ENCODE measurements at places on chromosomes 1 and 21.

DNA sequence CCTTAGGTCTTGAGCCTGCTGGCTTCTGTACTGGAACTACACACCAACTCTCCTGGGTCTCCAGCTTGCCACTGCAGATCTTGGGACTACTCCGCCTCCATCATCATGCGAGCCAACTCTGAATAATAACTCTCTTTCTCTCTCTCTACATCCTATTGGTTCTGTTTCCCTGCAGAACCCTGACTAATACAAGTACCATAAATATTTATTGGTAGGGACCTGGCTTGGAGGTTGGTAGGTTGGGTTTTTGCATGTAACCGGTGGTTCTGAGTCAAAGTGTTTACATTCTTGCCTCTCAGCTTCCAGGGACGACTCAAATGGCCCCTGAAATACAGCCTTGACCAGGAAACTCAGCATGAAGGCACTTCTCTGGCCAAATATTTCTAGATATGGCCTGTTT is 110.4 kb downstream of the KCND3 start:
- no peaks in the 10 kb centered on the region for H3K36me3 ChIP-seq
- H3K27me3 ChIP-seq, result no peaks in the 10 kb centered on the region
- H3K27ac ChIP-seq, result no peak overlapping the region
- H3K4me3 ChIP-seq, result no peak overlapping the region
- H3K4me1 ChIP-seq, result peaks cover 23% of the 10 kb centered on the region

DNA sequence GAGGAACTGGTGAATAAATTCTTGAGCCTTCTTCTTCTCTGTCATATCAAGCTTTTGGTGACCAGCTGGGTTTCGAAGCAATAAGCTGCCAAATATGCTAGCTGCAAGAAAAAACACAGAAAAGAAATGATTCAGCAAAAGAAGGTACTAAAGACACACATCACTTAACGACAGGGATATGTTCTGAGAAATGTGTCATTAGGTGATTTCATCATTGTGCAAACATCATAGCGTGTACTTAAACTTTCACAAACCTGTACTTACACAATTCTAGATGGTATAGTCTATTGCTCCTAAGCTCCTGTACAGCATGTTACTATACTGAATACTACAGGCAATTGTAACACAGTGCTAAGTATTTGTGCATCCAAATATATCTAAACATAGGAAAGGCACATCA is 2.9 kb upstream of the MTF1 start:
- no peak for DNase-seq
- peak overlapping the region; percentile 76 for H3K27ac ChIP-seq
- H3K36me3 ChIP-seq, result peaks cover 65% of the 10 kb centered on the region
- no peak overlapping the region for H3K4me3 ChIP-seq
- H3K4me1 ChIP-seq, result peaks cover 11% of the 10 kb centered on the region

DNA sequence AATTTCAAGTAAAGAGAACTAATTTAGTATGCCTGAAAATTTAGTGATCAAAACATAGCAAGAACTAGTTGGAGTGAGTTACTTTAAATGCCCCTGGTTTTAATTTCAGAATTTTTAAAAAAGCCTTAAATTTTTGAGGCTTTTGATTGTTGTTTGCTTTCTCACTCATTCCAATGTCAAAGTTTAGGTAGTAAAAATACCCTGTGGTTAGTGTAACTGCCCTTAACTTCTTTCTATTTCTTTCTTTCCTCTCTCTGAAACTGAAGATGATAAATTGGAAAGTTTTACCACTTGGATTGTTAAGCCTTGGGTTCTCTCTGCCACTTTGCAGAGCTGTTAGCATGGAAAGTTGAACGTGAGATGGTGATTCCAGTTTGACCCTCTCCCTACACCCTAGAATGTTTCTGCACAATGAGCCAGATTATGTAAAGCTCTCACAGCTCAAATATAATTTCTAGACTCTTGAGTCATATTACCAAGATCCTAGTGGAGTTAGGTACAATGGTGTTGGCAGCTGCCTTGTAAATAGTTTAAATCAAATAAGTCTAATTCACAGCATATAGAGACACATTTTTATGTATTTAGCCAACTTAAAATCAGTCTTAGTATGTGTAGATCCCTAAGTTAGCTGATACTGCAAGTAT is 192.4 kb upstream of the SGIP1 start:
- H3K4me3 ChIP-seq, result no peak overlapping the region
- peaks cover 14% of the 10 kb centered on the region for H3K4me1 ChIP-seq
- H3K27ac ChIP-seq, result no peak overlapping the region
- no peak for DNase-seq
- no peaks in the 10 kb centered on the region for H3K36me3 ChIP-seq

- no peak for DNase-seq
- H3K36me3 ChIP-seq, result no peaks in the 10 kb centered on the region
- no peaks in the 10 kb centered on the region for H3K27me3 ChIP-seq
- H3K27ac ChIP-seq, result no peak overlapping the region
These were observed 63.2 kb downstream of the SYDE2 start for GRCh38 chr1:85137660-85138059.

GRCh38 chr1:244207935-244208244 is 156.8 kb downstream of the ZBTB18 start:
- no peaks in the 10 kb centered on the region for H3K27me3 ChIP-seq
- H3K4me3 ChIP-seq, result no peak overlapping the region
- no peak for DNase-seq
- no peak overlapping the region for H3K27ac ChIP-seq
- no peaks in the 10 kb centered on the region for H3K36me3 ChIP-seq

- peaks cover 50% of the 10 kb centered on the region for H3K36me3 ChIP-seq
- H3K4me3 ChIP-seq, result no peak overlapping the region
- no peak overlapping the region for H3K27ac ChIP-seq
- H3K27me3 ChIP-seq, result no peaks in the 10 kb centered on the region
- no peak for DNase-seq
These were observed 124.3 kb downstream of the DISC1 start for GRCh38 chr1:231750818-231751362.

GRCh38 chr1:54329312-54330003 is 76.7 kb downstream of the SSBP3 start:
- no peak overlapping the region for H3K4me3 ChIP-seq
- peaks cover 100% of the 10 kb centered on the region for H3K4me1 ChIP-seq
- H3K27me3 ChIP-seq, result no peaks in the 10 kb centered on the region
- DNase-seq, result no peak

DNA sequence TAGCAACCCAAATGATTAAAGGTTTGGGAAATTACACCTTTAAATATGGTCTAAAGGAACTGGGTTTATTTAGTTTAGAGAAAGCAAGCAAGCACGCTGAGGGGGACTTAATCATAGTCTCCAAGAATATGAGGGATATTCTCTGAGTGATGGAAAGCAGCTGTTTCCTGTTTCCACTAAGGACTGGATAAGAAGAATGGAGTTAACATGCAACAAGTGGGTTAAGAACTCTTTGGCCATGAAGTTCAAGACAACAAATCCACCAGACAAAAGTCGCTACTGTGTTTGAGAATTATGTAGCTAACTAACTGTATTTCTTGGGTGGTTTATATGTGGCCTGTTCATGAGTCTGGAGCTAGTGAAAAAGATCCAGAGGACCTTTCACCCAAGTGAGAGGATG is 85.7 kb downstream of the TGFB2 start:
- no peak for DNase-seq
- H3K27me3 ChIP-seq, result no peaks in the 10 kb centered on the region
- no peaks in the 10 kb centered on the region for H3K4me1 ChIP-seq

GRCh38 chr1:57086154-57086553 is 120.3 kb upstream of the C8B start:
- no peak overlapping the region for H3K4me3 ChIP-seq
- no peaks in the 10 kb centered on the region for H3K27me3 ChIP-seq
- no peaks in the 10 kb centered on the region for H3K4me1 ChIP-seq
- H3K36me3 ChIP-seq, result no peaks in the 10 kb centered on the region
- no peak overlapping the region for H3K27ac ChIP-seq
- no peak for DNase-seq

GRCh38 chr1:155514582-155515187 is 47.9 kb downstream of the ASH1L start:
- peaks cover 44% of the 10 kb centered on the region for H3K36me3 ChIP-seq
- no peak for DNase-seq
- H3K27ac ChIP-seq, result no peak overlapping the region
- no peaks in the 10 kb centered on the region for H3K27me3 ChIP-seq
- H3K4me1 ChIP-seq, result peaks cover 3% of the 10 kb centered on the region

DNA sequence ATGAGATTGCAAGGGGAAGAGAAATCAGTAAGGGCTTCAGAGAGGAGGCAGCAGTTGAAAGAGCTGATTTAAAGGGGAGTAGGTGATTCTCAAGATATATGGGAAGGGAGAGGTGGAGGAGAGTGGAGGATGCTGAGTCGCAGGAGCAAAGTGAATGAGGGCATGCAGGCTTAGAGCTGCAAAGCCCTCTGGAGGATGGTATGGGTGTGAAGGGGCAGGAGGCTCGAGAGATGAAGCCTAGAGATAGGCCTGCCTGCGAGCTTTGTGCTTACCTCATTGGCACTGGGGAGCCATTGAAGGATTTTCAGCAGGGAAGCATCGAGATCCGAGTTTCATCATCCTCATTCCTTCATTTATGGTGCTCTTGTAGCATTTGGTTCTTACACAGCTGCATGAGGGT is 15.8 kb upstream of the SH2D2A start:
- H3K36me3 ChIP-seq, result no peaks in the 10 kb centered on the region
- no peak overlapping the region for H3K27ac ChIP-seq
- no peak overlapping the region for H3K4me3 ChIP-seq
- no peaks in the 10 kb centered on the region for H3K27me3 ChIP-seq

GRCh38 chr1:238199325-238199724 is 308.6 kb upstream of the ZP4 start:
- DNase-seq, result no peak
- H3K4me3 ChIP-seq, result no peak overlapping the region
- no peaks in the 10 kb centered on the region for H3K36me3 ChIP-seq
- H3K27ac ChIP-seq, result no peak overlapping the region
- H3K4me1 ChIP-seq, result peaks cover 4% of the 10 kb centered on the region

- peaks cover 8% of the 10 kb centered on the region for H3K4me1 ChIP-seq
- H3K27ac ChIP-seq, result peak overlapping the region; percentile 9
- no peak for DNase-seq
- H3K4me3 ChIP-seq, result no peak overlapping the region
- no peaks in the 10 kb centered on the region for H3K27me3 ChIP-seq
These were observed 129.3 kb upstream of the GORAB start for GRCh38 chr1:170402476-170403311.

- DNase-seq, result no peak
- H3K4me1 ChIP-seq, result peaks cover 73% of the 10 kb centered on the region
- peaks cover 39% of the 10 kb centered on the region for H3K36me3 ChIP-seq
- no peaks in the 10 kb centered on the region for H3K27me3 ChIP-seq
- no peak overlapping the region for H3K4me3 ChIP-seq
These were observed 5.3 kb downstream of the ATP8B2 start for GRCh38 chr1:154330669-154331068.

GRCh38 chr1:15938628-15939161 is 37.2 kb downstream of the ZBTB17 start:
- no peak overlapping the region for H3K4me3 ChIP-seq
- H3K4me1 ChIP-seq, result peaks cover 24% of the 10 kb centered on the region
- peak overlapping the region; percentile 1 for H3K27ac ChIP-seq

- no peaks in the 10 kb centered on the region for H3K27me3 ChIP-seq
- H3K4me3 ChIP-seq, result no peak overlapping the region
- no peaks in the 10 kb centered on the region for H3K36me3 ChIP-seq
- peaks cover 41% of the 10 kb centered on the region for H3K4me1 ChIP-seq
- H3K27ac ChIP-seq, result peak overlapping the region; percentile 51
These were observed 16.3 kb downstream of the PIK3C2B start for GRCh38 chr1:204478172-204478899.

DNA sequence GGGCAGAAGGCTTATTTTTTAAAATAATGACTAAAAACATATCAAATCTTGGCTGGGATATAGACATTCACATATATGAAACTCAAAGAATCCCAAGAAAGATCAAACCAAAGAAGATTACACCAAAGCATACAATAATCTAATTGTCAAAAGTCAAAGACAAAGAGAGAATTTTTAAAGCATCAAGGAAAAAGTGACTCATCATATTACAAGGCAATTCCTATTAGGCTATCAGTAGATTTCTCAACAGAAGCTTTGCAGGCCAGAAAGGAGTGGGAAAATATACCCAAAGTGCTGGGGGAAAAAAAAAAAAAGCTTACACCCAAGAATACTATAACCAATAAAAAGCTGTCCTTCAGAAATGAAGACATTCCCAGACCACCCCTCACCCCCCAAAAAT is 375.6 kb downstream of the BRINP2 start:
- H3K36me3 ChIP-seq, result no peaks in the 10 kb centered on the region
- no peaks in the 10 kb centered on the region for H3K4me1 ChIP-seq
- no peak for DNase-seq
- no peaks in the 10 kb centered on the region for H3K27me3 ChIP-seq
- no peak overlapping the region for H3K4me3 ChIP-seq

DNA sequence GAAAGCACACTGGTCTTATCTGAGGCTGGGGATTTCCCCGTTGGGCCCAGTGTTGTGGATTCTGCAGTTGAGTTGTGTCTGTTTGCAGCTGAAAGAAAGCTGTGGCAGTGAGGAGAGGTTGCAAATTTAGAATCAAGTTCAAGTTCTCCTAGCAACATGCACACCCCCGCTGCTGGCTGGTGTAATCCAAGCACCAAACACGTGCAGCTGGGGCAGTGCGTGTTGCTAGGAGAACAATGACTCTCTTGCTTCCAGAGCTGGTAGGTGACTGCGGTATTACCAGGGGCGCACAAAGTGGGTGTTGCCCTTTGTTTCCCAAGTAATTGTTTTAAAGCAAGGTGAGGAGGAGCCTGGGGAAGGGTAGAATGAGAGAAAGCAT is 91.5 kb downstream of the IER5 start:
- no peaks in the 10 kb centered on the region for H3K36me3 ChIP-seq
- no peak for DNase-seq
- no peaks in the 10 kb centered on the region for H3K4me1 ChIP-seq
- H3K27ac ChIP-seq, result no peak overlapping the region
- H3K4me3 ChIP-seq, result no peak overlapping the region

- H3K27ac ChIP-seq, result no peak overlapping the region
- H3K4me3 ChIP-seq, result no peak overlapping the region
- H3K36me3 ChIP-seq, result no peaks in the 10 kb centered on the region
These were observed 41.5 kb downstream of the STYXL2 start for GRCh38 chr1:167135281-167135840.

GRCh38 chr1:180168786-180169639 is 14.3 kb downstream of the QSOX1 start:
- no peaks in the 10 kb centered on the region for H3K27me3 ChIP-seq
- H3K4me3 ChIP-seq, result no peak overlapping the region
- H3K36me3 ChIP-seq, result no peaks in the 10 kb centered on the region
- DNase-seq, result no peak
- peaks cover 77% of the 10 kb centered on the region for H3K4me1 ChIP-seq
- H3K27ac ChIP-seq, result peak overlapping the region; percentile 66

- DNase-seq, result no peak
- no peak overlapping the region for H3K27ac ChIP-seq
- peaks cover 11% of the 10 kb centered on the region for H3K27me3 ChIP-seq
- no peaks in the 10 kb centered on the region for H3K4me1 ChIP-seq
These were observed 341.8 kb upstream of the VAMP3 start for GRCh38 chr1:7429290-7429689.
